ENCODE measurements at places on chromosomes 2 and 18.
A peak's percentile ranks its signal among the peaks of the same experiment; 100 is the strongest.

GRCh38 chr18:63319383-63320122 lies at the start of gene BCL2:
Gene BCL2 (minus strand): TSS chr18:63319769.
- peak; percentile 58 for DNase-seq

- DNase-seq, result no peak
Measured at GRCh38 chr18:77249569-77250500, at the start of gene GALR1. Gene GALR1 (plus strand): TSS chr18:77249848. CDS start chr18:77250549, 701 bp downstream.

DNA sequence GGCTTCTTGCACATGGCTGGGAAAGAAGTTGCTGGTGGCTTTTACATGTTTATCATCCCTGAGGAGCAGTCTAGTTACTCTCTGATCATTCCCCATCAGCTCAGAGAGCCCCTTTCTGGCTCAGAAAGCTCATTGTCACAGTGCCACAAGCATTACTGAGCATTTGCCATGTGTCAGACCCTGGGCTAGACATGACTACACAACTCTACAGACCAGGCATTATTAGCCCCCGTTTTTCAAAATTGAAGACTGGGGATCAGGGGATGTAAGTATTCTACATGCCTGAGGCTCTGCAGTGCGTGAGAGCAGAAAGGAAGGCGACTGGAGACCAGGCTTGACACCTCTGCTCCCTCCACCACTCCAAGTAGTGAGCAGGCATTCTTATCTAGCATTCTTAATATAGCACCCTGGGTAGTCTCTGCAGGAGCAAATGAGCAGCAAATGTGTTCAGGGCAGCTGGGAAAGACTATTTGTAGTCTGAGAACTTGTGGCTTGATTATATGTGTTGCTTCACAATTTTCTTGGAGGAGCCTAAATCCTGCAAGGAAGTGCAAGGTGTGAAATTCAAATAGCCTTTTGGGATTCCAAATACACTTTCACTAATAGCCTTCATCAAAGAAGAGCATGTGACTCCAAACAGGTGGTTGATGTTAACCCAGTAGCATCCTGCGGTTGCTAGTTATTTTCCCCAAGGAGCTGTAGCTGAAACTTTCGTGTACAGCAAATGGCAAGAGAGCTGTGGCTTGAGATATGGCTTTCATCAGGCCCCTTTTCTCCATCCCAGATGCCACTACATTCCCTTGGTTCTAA lies 143.2 kb downstream of the DDX1 start:
- no peak for DNase-seq

GRCh38 chr18:31931163-31931885 lies 11.6 kb downstream of the TRAPPC8 start:
- DNase-seq, result no peak

GRCh38 chr2:23746141-23746863 lies 180.6 kb downstream of the ATAD2B start:
- DNase-seq, result no peak

- DNase-seq, result no peak
Measured at GRCh38 chr2:239532859-239533258, 132.0 kb upstream of the HDAC4 start.

DNA sequence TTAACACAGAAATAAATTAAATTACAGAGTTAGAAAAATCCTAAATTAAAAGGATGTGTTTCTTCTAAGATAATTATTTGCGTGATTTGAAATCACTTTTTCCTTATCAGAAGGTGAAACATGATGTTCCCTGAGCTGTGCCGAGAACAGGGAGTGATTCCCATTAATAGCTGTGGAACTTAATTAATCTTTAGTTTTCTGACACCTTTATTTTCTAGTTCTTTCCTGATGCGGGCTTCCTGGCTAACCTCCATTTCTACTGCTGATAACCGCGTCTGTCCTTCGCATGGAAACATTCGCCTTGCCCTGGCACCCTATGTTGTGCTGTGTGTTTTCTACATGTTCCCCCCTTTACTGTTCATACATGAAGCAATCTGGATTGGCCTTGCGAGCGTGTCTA lies 172.9 kb downstream of the FAM210A start:
- no peak for DNase-seq

GRCh38 chr2:119513832-119514231 lies 10.5 kb downstream of the SCTR start:
- no peak for DNase-seq

DNA sequence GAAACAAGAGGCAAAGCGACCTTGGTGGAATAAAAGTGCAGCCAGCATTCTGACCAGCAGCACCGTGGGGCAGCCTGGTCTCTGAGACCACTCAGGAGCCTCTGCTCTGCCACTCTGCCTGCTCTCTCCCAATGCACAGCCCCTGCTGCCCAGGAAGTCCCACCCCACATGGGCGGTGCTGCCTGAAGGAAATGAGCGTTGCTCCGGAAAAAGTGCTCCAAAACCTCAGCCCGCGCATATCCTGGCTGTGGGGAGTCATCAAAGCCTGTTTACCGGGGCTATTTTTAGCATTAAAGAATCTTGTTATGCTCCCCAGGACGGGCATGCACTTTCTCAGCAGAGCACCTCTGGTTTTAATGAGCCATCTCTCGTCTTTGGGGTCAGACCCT lies 54.5 kb downstream of the EPAS1 start:
- peak; percentile 85 for DNase-seq

DNA sequence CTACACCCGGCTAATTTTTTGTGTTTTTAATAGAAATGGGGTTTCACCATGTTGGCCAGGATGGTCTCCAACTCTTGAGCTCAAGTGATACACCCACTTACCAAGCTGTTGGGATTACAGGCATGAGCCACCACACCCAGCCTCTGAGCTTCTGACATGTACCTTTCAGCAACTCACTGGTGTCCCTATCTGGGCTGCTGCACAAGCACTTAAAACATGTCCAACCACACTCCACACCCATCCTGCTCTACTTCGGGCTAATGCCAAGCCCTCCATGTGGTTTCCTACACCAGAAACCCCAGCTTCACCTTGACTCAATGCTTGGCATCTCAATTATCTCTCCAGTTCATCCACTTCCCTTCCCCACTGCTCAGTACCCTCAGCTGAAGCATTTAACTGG lies 22.4 kb upstream of the ARMC9 start:
- no peak for DNase-seq

- peak; percentile 81 for DNase-seq
Measured at GRCh38 chr2:30336978-30337841, 105.9 kb downstream of the LBH start.

GRCh38 chr2:61948661-61949457 lies 43.4 kb downstream of the COMMD1 start:
- no peak for DNase-seq

DNA sequence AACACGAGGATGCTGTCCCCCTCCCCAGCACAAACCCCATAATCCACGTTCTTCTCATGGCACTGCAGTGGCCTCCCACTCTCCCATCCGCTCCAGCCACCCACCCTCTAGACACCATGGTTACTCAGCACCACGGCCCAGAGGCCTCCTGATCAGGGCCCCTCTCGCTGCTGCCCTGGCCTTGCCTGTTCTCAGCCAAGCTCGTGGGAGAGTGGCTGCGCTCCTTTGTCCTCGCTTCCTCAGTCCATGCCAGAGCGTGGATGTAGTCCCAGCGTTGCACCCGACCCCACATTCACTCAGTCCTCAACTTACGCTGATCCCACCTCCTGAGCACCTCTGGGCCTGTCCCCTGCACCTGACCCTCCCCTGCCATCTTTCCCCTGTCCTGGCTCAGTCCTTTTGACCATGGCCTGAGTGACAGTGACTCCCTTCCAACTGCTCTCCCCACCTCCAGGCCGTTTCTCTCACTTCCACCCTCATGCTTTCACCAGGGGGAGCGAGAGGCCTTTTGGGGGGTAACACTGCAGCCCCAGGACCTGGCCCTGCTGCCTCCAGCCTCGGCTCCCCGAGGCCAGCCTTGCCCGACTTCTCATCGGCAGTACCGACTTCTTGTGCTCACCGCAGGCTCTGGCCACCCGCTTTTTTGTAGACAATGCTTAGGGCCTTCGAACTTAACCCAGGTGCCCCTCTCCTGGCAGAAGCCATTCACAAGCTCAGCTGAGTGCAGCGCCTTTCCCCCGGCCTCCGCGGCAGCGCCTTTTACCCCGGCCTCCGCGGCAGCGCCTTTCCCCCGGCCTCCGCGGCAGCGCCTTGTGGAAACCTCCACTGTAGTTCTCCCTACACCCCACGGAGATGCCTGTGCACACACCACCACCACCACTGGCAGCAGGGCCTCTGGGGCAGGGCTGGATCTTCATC lies 131.4 kb downstream of the CLIP4 start:
- DNase-seq, result no peak

DNA sequence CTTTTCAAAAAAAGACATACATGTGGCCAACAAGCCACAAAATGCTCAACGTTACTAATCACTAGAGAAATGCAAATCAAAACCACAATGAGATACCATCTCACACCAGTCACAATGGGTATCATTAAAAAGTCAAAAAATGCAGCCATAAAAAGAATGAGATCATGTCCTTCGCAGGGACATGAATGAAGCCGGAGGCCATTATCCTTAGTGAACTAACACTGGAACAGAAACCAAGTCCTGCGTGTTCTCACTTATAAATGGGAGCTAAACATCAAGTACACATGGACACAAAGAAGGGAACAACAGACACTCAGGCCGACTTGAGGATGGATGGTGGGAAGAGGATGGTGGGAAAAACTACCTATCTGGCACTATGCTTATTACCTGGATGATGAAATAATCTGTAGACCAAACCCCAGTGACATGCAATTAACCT lies 17.8 kb upstream of the ATL2 start:
- DNase-seq, result peak; percentile 40

DNA sequence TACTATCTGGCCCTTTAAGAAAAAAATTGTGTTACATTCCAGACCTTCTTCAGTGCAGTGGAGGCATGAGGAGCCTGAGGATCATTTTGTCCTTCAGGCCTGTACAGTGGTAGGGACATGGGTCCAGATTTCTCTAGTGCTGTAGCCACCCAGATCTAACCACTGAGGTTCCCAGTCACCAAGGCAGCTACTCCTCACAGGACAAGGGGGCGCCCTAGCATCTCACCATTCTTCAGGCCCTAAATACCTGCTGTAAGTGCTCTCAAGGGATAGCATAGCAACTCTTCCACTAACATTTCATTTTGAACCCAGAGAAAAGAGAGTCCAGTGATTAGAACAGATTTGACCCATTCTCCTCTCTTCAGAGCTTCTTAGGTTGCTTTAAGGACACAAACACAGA lies 1533.0 kb downstream of the LRP1B start:
- DNase-seq, result no peak

DNA sequence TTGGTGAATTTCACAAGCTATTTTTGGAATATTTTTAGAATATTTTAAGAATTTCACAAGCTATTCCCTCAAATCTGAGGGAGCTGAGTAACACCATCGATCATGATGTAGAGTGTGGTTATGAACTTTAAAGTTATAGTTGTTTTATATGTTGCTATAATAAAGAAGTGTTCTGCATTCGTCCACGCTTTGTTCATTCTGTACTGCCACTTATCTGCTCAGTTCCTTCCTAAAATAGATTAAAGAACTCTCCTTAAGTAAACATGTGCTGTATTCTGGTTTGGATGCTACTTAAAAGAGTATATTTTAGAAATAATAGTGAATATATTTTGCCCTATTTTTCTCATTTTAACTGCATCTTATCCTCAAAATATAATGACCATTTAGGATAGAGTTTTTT lies 15.9 kb downstream of the TYMS start:
- DNase-seq, result no peak

DNA sequence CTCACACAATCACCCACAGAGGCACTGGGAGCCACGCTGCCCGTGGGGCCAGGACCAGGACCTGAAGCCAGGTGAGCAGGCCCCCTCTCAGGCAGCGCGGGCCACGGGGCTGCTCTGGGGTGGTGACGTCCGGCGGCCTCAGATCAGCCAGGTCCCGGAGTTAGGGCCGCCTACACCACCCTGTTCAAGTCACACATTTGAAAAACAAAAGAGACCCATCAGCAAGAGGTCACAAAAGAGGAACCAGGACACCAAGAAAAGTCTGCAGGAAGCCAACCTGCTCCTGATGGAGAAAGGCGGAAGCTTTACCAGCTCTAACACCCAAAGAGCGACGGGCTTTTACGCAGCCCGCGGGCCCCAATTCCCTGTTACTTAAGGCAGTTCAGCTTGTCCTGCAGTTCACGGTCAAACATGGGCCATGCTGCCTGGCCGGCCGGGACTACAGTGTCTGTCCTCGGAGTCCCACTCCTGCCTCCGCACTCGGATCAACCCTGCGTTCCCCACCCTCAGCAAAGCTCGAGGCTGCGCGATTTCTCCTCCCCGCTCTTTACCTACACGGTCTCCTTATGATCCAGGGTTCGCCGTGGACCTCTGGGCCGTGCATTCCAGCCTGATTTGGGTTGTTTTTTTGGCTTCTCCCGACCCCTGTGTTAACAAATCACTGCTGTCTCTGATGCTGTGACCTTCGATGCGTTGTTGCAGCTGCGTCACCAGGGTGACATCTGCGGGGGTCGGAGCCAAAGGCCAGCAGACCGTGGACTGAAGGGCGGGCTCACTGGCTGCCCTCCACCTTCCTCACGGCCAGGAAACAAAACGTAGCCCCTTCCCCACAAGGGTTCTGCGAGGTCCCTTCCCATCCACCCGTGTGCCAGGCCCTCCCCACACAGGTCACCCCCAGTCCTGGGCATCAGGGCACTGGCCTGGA lies 31.0 kb downstream of the SNORC start:
- DNase-seq, result no peak

DNA sequence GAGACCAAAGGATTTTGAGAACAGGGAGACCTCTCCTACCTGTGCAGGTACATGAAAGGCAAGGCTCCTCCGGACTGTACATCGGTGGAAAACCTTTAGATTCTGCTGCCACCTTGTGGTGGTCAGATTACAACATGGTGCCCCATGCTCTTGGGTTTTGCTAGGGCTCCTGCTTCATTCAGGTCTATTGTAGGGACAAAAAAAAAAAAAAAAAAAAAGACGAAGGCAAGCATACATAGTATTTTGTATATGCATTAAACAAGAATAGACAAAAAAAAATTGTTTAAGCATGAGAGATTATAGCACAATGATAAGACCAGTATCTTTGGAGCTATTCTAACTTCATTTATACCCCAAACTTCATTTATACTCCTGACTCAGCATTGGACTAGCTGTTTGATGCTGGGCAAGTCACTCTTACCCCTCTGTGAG lies 27.4 kb upstream of the SPR start:
- peak; percentile 65 for DNase-seq

DNA sequence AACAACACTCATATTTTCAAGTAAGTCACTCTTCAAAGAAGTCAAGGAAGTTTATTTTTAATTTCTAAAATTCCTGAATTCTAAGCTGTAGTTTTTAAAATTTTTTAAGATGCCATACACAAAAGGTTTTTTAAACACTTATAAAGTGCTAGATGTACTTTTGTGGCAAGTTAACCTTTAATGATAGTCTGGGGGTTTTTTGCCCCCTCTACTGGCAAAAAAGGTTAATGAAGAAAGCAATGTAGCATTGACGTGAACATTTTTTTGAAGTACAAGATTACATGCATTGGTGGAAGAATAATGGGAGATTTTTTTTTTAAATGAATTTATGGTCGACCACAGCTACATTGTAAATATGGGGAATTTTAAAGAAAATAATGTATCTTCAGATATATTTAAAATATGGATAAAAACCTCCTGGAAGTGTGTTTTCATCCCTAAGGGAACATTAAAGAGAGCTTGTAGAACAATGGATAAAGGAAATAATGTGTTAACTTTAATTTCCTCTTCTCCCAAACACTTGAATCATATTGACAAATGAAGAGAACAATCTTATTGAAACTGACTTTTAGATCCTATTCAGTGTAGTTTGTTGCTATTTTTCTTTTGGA lies 12.6 kb downstream of the ITPRID2 start:
- peak; percentile 28 for DNase-seq

Data from activated CD4-positive, alpha-beta T cell treated with anti-CD3 and anti-CD28 coated beads, Interleukin-2, Interleukin-6, amounts not matched to agents 100 ng/mL and 50 ng/mL, durations not matched to agents 16 hours and 8 hours (primary cell).